ENCODE measurements at places on chromosomes 5 and 9.

GRCh38 chr5:53407373-53407772 is 73.1 kb upstream of the FST start:
- DNase-seq: no peak

DNA sequence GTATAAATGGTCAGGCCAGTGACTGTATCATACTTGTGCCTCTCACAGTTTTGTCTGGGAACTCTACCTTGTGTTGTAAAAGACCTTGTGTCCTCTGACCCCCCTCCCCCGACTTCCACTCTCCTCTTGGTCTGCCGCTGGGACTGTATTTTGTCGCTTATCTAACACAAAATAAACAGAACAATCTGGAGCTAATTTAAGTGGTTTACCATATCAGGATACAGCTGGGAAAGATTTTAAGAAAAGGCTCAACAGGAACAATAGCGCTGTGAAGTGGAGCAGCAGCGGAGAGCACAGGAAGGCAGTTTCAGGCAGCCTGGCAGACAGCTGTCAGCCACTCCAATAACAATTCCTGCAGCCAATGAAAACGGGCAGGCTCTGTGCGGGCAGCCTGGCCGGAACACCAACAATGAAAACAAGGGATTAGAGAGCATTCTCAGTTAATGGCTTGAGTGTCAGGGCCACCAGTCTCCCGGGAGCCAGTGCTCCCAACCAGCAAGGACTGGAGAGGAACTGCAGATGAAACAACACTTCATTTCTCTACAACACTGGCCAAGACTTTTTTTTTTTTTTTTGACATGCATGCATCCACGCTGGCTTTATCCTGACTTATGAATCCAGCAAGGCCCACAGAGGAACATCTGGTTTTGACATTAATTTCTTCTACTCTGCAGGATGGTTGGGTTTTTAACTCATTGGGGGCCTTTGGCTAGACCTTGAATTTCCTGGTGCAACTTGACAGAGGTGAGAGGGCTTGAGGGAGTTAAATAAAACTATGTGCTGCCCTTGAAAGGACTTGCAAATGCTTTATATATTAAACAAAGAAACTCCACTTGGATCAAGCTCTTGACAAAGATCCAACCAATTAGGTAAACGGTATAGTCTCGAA is 76.7 kb downstream of the ARSB start:
- no peak for DNase-seq

GRCh38 chr5:102758576-102758975 is 3.5 kb downstream of the PAM start:
- DNase-seq: no peak

- DNase-seq: no peak
Measured at GRCh38 chr5:111434800-111435199, 77.5 kb downstream of the STARD4 start.

DNA sequence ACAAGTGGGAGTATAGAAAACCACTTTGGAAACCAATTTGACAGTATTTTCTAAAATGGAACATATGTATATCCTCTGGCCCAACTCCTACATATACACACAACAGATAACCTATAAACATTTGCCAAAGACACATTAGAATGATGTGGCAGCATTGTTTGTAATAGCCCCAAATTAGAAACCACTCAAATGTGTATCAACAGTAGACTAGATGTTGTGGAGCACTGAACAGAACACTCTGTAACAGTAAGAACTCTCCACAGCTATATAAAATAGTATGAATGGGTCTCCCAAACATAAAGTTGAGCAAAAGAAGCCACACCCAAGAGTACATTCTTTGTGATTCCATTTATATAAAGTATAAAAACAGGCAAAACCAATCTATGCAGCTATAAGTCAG is 6.1 kb downstream of the ZNF622 start:
- DNase-seq: no peak

All from inflammatory macrophage treated with lipopolysaccharide for 1 hour (primary cell).